ENCODE measurements at places on chromosomes 2 and 18.

GRCh38 chr2:109331896-109332848 lies 203.2 kb downstream of the SH3RF3 start:
- peak; percentile 30 for DNase-seq

GRCh38 chr2:3545788-3546478 lies 12.2 kb downstream of the RNASEH1 start:
- DNase-seq: no peak

DNA sequence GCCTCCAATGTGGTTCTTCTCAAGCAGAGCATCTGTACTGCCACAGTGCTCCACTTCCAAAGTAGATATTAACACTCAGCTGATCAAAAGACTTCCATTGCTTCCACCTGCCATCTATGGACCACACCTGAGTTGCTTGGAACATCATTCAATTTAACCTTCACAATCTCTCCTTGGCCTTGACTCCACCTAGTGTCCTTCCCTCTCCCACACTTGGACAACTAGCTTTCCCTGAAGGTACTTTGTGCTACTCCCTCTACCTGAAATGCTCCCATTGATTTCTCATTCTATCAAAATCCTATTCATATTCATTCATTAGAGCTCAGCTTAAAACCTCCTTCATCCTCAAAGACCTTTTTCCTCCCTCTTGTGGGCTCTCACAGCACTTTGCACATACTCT lies 48.7 kb downstream of the SOWAHC start:
- DNase-seq: no peak

DNA sequence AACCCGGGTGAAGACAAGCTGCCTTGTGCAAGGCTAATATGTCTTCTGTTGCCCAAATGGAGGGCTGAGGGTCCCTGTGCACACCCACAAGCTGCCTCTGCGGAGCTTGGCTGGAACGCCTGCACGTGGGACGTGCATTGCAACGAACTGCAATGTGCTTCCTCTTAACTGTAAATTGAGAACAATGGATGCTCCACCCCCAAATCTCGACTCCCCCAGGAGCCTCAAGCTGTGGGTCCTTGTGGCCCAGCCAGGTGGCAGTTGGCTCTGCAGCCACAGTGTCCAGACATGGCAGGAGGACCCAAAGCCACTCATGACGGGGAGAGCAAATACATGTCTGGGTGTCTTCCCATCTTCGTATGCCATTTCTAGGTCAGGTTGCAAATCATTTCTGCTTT lies 90.1 kb downstream of the TWIST2 start:
- no peak for DNase-seq

GRCh38 chr2:152486737-152487400 lies 151.9 kb downstream of the FMNL2 start:
- no peak for DNase-seq

GRCh38 chr2:180075870-180076269 lies 68.8 kb upstream of the CWC22 start:
- no peak for DNase-seq

GRCh38 chr2:235024191-235024860 lies 72.5 kb downstream of the SH3BP4 start:
- DNase-seq: no peak

DNA sequence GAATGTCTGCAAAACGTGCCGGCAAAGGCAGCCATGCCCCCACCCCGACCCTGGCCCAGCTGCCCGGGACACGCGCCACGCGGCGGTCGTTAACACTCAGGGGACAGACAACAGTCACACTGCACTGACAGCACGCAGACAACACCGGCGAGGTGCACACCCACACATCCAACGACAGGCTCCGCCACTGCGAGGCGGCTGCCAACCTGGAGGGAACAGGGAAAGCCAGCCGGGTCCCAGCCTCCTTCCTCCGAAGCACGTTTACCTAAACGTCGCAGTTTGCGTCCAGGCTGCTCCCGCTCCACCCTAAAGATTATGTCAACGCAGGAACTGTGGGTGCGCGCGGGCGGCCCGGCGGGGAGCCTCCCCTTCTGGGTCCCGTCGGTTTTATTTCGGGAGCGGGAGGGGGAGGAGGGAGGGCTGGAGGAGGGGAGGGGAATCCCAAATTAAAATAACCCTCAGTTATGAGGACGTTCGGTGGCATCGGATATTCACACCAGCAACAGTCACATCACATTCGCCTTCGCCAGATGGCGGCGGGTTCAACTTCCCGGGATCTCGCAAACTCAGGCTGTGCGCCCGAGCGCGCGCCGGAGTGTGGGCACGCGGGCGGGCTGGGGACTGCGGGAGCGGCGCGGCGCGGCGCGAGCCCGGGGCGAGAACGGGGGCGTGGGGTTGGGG lies 644 bp downstream of the PTGR3 start:
- DNase-seq: peak; percentile 59

- no peak for DNase-seq
These were observed 95.1 kb downstream of the ACOXL start for GRCh38 chr2:110827511-110827910.

GRCh38 chr2:33984131-33984530 lies 385.0 kb upstream of the FAM98A start:
- DNase-seq: no peak

GRCh38 chr2:191690327-191690726 lies 12.4 kb downstream of the NABP1 start:
- DNase-seq: no peak

DNA sequence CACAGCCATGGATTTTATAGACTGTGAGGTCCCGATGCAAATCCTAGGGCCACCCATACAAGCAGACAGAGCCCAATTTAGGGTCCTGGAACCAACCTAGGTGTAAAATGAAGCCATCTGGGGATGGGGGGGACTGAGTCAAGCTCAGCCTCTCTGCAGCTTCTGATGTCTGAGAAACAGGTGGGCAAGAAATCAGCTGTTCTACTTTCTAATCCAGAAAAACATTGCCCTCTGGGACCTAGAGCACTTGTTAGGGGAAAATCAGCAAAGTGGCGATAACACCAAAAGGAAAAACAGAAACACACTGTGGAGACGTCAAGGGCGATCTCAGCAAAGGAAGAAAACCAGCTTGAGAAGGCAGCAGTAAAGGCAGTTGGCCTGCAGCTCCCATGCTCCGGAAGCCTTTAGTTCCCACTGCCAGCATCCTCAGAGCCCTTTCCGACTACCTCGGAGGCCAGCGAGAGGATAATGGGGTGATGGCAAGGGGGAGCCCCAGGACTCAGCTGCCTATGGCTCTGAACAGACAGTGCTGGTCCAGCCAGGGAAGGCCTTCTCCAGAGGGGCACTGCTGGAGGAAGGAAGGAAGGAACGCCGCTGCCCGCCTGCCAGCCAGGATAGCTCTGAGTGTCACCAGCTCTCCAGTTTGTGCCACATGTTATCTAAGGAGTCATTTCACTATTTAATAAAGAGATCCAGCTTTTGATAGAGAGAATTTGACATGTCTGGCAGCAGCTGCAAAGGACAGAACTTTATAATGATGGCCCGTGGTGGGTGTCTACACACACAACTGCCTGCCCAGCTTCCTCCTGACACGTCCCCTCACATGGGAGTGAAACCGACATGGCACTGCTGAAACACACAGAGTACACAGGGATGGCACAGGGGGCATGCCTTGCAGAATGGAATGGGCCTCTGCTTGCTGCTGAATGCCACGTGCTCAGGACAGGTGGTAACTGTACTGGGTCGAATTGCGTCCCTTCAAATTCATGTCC lies 37.7 kb downstream of the HS1BP3 start:
- no peak for DNase-seq

- DNase-seq: no peak
These were observed 34.3 kb upstream of the RMP24 start for GRCh38 chr18:35938158-35938557.

GRCh38 chr18:59560556-59560955 lies 136.7 kb downstream of the CCBE1 start:
- no peak for DNase-seq

DNA sequence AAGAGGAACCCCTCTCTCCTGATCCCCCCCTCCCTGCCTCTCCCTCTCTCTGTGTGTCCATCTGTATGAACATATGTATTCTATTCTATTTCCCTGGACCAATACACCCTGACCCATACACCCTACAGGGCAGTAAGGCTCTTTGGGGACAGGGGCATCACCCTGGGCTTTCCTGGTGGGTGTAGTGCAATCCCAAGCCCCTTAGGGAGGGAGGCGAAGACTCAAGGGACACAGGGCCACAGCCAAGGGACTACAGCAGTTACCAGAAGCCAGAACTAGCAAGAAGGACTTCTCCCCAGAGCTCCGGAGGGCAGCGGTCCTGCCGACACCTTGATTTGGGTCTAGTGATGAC lies 214.2 kb upstream of the RAB6C start:
- no peak for DNase-seq

DNA sequence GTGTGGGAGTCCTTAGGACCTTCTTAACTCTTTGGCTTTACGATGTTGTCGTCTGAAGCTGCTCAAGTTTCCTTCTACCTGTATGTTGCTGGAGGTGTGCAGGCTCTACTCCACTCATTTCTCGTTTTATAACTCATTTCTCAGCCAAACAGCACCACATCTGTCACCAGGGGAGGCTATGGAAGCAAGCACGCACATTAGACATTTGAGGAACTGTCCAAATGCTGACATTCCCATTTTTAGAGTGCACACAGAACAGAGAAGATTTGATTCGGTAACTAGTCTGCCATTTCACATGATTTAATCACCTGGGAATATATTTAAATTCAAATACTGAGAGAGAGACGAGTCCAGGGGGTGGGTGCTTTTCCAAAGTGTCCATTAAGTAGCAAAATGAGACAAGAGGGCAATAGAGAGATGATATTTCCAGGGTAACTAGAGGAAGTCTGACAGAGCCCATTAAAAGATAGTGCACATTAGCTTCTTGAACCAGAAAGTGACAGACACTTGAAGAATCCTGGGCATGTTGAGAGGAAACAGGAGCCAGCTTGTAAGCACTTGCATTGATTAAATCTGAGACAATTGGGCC lies 793.3 kb downstream of the TDRD15 start:
- no peak for DNase-seq

DNA sequence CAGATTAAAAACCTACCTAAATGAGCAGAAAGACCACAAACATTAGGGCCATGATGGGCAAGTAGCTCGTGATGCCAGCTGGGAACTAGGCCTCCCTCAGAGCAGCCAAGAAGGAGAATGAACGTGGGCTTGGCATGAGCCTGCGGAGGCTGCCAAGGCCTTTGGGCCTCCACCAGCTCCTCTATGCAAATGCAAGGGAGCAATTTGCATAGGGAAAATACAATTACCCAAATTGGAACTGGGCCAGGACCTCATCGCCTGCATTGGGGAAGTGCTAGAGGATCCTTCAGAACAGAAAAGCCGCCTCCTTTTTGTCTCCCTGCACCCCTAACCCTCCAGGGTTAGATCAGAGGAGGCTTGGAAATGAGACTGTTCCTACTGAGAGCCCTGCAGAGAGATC lies 326.4 kb downstream of the SMAD2 start:
- DNase-seq: no peak

GRCh38 chr18:29779096-29779495 lies 1263.4 kb downstream of the DSC3 start:
- no peak for DNase-seq

DNA sequence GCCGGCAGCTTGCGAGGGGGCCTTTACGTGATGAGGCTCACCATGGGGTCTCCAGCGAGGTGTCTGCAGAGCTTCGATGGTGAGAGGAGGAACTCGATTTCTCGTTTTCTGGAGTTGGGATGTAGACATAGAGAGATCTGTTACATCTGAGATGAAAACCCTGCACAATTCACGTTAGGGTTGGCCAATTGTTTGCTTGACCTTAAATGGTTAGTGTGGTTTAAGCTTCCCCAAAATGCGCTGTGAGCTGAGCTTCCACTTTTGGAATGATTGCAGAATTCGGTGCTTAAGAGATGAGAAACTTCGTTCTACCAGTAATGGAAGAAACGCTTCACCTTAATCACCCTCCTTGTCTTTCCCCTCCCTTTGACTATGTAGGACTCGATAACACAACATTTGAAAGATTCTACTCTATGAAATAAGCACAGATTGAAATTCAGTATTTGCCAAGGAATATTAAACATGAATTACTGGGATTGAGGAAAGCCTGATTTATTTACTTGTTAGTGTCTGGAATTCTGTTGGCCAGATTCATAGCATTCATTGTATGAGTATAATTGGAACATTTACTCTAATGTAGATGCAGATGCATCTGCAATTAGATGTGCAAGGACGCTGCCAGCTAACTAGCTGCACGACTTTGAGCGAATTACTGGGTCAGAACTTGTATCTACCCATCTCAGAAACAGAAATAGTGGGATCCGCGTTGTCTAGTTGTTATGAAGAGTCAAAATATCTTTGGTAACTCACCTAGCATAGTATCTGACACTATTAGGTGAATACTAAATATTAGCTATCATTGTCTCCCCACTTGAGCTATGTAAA lies 1.6 kb upstream of the KLF7 start:
- DNase-seq: no peak

DNA sequence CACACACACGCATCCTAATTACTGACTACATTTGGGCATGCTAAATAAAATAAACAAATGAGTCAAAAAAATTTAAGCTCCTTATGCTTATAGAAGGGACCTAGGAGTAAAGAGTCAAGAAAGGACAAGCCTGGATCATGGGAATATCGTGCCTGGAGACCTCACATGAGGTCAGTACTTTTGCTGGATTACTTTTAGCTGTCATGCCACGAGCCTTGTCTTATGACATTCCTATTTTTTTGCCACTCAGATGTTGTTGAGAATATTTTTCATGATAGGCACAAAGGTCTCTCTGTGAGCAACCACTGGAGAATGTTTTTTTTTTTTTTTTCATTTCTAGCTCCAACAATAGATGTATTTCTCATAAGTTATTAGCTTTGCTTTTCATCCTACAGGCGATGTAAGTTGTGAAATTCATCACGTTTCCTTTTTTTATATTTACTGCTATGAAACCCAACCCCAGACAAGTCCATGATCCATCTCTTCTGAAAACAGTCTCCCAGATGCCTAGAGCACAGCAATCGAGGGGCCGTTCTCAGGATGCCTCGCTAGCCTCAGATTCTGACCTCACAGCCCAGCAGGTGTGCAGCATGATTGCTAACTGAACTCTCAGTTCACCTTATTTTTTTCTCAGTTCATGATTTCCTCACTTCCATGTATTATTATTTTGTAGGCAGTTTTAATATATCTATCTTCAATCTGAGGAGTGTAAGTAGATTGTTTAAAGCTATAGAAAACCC lies 464.5 kb downstream of the IRS1 start:
- no peak for DNase-seq

GRCh38 chr18:11146947-11147345 lies 2.4 kb downstream of the PIEZO2 start:
- no peak for DNase-seq

DNA sequence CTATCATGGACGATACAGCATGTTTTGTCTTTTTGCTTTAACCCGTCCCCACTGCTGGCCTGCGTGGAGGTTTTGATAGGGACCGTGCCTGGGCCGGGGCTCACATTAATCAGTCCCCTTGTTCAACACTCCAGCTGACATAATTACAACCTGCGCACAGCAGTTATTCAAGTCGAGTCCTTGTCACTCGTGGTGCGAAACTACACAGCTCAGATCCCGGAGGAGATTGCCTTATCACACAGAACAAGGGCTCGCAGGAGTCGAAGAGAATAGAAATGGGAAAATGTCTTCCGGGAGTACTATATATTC lies 304.4 kb downstream of the ZNF407 start:
- no peak for DNase-seq
